Right lobe of liver (tissue), 6 donors: ENCODE measurements at places on chromosomes 1 and 21.

DNA sequence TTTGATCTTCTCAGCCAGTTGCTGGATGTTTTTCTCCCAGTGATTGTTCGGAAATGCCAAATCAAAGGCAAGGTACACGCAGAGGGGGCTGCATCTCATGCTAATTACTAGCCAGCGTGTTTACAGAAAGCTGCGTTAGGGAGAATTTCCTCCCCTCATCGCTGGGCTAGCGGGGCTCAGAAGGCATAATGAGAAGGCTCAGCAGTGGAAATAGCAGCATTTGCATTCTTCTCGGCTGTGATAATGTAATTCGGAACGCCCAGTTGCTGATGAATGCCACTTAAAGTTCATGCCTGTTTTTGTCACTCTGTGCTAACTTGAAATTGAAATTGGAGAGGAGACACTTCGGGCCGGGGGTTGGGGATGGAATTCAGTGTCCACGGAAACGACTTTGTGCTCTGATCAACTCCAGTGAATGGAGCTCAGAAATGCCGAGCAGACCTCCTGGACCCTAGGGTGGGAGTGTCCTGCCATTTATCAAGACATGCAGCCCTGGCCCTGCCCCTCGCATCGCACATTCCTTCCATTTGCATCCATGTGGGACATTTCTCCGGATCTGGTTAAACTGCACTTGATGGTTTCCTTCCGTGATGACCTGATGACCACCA lies 313.4 kb upstream of the C1orf174 start:
- DNase-seq = no peak

GRCh38 chr1:217721692-217722091 lies 90.5 kb downstream of the SPATA17 start:
- no peak for DNase-seq

GRCh38 chr1:232571523-232571922 lies 58.4 kb downstream of the SIPA1L2 start:
- no peak for DNase-seq

GRCh38 chr1:45205910-45206721 lies at the start of gene ZSWIM5:
Gene ZSWIM5, minus strand, starts transcription at chr1:45206605. Its CDS starts 255 bp downstream, at chr1:45206350.
- DNase-seq = peak; percentile 61

DNA sequence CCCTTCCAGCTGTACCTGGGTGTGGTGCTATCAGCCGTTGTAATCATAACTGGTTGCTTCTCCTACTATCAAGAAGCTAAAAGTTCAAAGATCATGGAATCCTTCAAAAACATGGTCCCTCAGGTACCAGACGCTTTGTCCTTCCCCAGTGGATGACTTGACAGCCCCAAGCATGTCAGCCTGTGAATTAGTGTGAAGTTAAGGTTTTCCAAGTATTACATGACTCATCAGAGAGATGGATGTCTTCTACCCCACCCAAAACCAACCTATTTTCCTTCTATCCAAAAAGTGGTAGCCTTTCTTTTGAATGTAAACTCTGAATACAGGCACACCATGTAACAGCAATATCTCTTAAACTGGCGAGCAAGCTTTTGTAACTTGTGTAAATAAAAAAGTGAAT lies 15.1 kb downstream of the ATP1A1 start:
- no peak for DNase-seq

DNA sequence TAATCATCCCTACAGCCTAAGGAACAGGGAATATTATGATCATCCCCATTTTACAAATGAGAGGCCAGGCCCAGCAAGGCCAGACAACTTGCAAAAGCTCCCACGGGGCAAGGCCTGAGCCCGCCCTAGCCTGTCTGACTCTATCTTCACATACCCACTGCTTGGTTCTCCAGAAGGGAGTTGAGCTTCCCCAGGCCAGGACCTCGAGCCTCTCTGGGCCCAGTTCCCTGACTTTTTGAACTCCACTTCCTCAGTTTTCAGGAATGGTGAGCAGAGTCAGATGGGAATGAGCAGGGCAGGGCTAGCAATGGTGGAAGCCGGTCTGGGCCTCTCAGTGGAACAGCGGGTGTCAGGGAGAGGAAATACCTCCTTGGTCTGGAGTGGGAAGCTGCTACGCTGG lies 39.3 kb downstream of the CACNA1S start:
- no peak for DNase-seq

GRCh38 chr1:225483818-225484656 lies 56.2 kb upstream of the LBR start:
- DNase-seq = no peak

DNA sequence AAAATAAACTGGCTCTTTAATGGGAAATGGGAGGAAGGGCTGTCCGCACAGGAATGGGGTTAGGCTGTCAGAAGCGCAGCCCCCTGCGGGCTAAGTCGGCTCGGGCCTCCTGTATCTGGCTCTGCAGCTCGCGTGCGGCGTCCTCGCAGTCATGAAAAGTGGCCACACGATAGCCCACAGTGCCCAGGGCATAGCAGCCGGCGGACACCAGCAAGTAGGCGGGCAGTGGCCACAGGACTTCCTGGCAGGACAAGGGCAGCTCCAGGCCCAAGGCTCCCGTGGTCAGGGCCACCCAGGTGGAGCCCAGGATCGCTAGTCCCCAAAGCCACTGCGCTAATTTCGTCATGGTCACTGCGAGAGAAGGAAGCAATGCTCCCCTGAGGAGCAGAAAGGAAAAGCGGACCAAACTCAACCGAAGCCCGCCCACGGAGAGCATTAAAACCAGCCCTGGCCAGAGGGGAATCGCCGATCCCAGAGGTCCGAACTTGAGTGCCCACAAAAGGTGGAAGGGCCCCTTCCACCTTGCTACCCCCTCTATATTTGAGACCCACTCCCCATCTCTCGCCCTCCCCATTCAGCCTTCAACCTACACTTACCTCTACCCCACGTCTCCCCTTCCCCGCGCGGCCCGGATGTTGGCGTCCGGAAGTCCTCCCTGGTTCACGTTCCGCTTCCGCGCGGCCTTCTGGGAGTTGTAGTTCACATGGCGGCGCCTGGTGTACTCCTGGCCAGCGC lies at the start of gene DPM3:
TSS of gene DPM3 (minus strand) at position 637 of the 735 bp plus-strand sequence. CDS start at position 346, 291 bp downstream.
- peak; percentile 94 for DNase-seq

DNA sequence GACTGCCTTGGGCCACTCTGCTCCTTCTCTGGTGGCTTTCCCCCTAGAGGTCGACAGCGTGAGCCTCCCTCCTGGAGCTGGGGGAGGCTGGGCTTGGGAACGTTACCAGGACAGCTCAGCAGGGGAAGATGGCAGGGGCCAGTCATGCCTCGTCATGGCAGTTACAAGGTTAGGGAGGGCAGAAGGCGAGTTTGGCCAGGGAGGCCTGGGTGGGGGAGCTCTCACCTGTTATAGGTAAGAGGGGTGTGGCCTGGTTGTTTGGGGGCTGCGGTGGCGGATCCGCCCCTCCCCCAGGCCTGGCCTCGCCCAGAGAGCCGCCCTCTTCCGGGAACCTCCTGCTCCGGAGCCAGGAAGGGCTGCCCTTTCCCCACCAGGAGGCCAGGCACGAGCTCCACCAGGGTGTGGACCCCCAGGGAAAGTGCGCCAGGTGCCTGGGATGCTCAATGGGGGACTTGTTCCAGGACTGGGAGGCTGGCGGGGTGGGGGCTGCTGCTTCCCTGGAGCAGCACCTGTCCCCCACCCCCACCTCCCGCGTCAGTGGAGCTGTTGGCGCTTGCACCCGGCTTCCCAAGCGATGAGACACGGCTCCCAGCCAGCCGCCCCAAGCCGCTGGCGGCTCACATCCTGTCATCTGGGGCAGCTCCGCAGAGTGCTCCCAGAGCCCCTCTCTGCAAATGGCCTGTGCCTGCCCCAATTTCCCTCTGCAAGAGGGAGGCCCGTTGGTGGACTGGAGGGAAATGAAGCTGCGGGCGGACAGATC lies 23.6 kb upstream of the PKP1 start:
- DNase-seq = no peak

GRCh38 chr1:31413405-31414001 lies 490 bp downstream of the SERINC2 start:
- DNase-seq = peak; percentile 89

DNA sequence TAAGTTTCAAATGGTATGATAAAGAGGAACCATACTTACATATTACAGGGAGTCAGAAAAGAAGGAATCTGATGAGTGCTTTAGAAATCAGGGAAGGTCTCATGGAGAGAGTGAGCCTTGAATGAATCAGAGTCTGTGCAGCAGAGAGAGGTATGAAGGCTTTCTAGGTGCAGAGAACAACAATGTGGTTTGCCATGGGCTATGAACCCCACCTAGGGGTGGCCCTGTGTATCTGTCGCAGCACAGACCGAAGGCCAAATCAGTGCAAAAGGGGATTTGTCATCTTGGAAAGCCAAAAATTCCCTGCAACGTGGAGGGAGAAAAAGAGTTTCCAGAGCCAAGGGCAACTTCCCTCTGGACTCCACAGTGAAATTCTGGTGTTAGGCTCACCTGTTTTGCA lies 3.5 kb downstream of the PAPPA2 start:
- no peak for DNase-seq

DNA sequence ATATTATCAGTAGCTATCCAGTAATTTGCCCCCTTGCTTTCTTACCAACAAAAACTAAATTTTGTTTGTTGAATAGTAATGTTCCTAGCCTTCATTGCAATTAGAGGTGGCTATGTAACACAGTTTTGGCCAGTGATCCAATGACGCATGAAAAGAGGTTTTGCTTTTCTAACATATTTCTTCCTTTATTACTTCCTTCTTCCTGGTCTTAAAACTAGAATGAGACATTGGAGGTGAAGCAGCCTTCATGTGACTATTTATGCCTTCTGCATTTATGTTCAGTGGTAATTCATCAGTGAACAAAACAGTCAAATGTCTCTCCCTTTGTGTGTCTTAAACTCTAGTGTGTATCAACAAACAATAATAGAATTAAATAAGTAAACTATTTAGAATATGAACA lies 35.5 kb downstream of the LRIF1 start:
- DNase-seq = no peak

DNA sequence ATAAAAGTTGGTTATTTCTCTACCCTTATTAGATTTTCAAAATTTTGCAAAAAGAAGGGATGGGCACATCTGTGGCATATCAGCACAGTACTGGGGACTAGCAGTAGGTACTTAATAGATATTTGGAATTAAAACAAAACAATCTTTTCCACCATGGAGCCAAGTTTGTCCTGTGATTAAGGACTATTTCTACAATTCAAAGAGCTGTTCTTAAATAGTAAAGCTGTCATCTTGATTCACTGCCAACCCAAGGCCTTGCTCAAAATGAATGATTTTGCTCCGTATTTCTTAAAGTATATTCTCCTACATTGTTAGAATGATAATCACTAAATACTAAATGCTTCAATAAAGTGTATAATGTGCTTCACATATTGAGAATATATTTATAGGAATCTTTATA lies 169.9 kb downstream of the S1PR1 start:
- no peak for DNase-seq

GRCh38 chr21:14533499-14534428 lies 12.4 kb downstream of the SAMSN1 start:
- no peak for DNase-seq

GRCh38 chr1:43981636-43982035 lies 2.6 kb downstream of the B4GALT2 start:
- DNase-seq = no peak

GRCh38 chr1:171904778-171905450 lies 63.6 kb downstream of the DNM3 start:
- no peak for DNase-seq
